ENCODE measurements at places on chromosomes 3 and 15. TPM values are rescaled to one million over a fixed set of nuclear protein-coding genes. Genes with fewer than 3 reads are reported as not detected.

The TMCO5A gene
- polyA plus RNA-seq: not detected

DNA sequence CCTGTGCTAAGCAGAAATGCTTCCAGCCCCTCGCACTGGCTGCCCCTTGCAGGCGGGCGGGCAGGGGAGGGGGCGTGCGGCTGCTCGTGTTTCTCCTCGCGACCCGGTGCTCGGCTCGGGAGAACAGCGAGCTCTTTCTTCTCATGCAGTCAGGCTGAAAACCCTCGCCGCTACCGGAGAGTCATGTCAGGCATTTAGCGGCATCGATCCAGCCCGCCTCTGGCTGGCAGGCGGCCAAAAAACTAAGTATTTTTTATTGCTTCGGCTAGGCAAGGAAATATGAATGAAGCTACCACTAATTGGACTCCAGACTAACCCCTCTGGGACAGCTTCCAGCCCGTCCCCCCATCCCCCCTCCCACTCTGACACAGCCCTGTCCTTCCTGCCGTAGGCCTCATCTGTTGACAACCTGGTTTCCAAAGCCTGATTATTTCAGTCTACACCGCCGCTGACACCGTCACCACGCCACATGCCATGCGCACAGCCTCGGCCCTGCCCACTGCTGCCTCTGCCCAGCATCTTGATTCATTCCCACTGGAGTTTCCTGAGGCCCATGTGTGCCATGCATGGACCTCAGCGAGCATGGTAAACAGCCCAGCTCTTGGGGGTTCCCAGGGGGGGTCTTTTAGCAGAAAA is 35.3 kb downstream of the TLE3 start:
- peak; percentile 77 for DNase-seq

- DNase-seq: peak; percentile 29
Measured at GRCh38 chr15:76866716-76867321, 38.3 kb downstream of the SCAPER start.

DNA sequence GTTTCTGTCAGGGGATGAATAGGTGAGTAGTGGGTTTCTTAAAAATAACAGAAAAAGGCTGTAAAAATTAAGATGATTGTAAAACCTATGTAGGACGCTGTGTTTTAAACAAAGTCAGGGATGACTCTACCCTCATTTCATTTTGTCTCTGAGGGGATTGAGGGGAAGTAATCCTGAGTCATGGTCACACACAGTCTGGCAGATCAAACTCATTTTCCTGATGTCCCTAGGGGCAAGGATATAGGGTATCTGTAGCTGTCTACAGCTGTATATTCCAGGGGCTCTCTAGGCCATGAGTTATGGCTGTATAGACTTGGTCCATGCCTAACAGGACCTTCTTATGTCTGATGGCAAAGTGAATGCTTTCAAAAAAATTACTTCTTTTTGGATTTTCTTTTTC is 421.1 kb downstream of the PDCD6IP start:
- no peak for DNase-seq

GRCh38 chr3:109023167-109023566 is 69.5 kb upstream of the GUCA1C start:
- DNase-seq: no peak

- DNase-seq: no peak
Measured at GRCh38 chr15:73962433-73962832, 29.7 kb downstream of the STOML1 start.

DNA sequence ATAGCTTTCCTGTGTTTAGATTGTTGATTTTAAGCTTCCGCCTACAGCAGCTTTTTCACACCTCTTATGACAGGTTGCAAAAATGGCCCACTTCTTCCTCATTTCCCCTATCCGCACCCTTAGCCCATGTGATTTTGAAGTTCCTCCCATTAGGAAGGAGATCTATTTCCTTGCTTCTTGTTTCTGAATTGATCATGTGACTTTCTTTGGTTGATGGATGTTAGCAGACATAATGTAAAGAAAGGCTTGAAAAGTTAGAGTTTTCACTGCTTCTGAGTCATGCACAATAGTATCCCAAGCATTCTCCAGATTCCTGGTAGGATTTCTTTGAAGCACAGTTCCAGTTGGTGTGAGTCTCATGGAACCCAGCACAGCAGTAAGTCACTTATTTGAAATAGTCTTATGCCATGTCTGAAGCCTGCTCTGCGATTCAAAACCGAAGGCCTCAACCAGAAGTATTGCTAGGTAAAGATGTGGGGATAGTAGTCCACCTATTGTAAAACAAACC is 76.6 kb downstream of the EDEM1 start:
- no peak for DNase-seq

DNA sequence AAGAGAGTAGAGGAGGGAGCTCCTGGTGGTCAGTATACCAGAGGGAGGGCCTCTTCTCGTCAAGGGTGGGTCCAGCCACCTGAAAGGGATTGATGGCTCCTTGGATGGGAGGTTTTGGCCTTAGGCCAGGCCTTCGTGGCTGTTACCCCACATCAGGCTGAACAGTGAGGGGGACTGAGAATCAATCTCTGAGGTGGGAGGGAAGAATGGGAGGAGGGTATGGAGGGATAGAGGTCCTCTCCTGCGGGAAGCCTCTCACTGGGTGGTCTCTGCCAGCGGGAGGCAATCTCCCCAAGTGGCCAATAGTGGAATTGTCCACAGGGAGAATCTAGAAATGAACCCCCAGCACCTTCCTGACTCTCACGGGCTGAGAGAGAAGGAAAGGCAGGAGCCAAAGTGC is 53.5 kb downstream of the BSN start:
- no peak for DNase-seq

GRCh38 chr15:98745179-98745578 is 96.8 kb downstream of the IGF1R start:
- DNase-seq: no peak

- no peak for DNase-seq
Measured at GRCh38 chr3:9787714-9788113, 4.6 kb downstream of the TADA3 start.

DNA sequence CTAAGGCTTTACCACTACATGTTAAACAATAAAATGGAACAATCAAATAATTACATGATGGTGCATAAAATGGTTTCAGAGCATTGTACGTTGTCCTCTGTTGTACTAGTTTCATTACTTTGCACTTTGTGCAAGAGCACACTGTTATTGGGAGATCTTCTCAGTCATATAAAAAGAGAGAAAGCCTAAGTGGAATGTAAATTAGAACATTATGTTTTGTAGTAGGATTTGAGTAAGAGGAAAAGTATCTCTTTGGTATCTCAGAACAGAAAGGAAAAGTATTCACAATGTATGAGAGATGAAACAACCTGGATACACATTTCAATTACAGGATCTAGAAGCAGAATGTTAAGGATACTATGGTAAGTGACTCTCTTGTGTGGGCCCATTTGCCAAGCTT is 26.9 kb upstream of the PLSCR2 start:
- no peak for DNase-seq

DNA sequence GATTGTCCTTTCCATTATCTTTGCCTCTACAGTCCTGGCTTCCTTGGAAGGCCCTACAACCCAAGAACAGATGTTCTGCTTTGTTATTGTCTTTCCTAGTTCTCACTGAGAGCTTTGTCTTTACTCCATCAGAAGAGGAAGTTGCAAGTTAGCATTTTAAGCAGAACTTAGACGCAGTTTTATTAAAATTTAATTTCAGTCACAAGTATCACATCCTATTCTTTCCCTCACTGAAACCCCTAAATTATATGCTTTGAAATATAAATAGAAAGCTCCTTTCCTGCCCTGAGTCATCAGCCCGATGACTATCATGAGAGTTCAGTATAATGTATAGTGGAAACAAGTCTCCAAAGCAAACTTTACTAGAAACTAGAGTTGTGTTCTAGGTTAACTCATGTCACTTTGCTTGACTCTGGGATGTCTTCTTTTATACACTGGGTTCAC is 291.2 kb upstream of the RBMS3 start:
- DNase-seq: no peak

Measured in hindlimb muscle (tissue), 1 donor.